ENCODE measurements at places on chromosomes 7 and 10.

GRCh38 chr7:21640105-21640504 lies 97.3 kb downstream of the DNAH11 start:
- no peak for DNase-seq

DNA sequence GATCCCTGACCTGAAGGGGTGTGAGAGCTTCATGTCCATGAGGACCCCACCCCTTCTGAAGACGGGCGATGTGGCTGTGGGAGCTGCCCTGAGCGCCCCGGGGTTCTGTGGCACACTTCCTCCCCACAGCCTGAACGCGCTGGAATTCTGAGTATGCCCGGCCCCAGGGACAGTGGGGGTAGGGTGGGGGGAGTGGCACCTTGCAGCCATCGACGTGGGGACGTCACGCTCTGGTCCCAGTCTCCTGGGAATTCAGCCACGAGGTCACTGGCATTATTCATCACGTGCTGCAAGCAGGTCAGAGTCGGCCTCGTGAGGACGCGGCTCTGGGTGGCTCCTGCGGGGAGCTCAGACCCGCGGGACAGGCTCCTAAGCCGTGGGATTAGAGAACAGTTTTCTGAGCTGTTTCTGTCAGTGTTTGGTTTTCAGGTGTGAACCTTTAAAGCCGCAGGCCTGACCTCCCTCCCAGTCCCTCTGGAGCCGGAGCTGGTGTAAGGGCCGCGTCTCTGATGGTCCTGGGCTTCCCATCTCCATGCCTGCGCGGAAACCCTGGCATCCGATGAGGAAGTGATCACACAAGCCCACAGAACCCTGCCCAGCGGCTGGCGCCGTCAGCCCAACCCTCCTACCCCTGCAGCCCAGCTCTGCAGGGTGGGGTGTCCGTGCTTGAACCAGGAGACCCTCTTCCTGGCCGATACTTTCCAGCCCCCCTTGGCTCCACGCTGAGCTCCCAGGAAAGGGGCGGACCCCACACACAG lies 16.1 kb downstream of the GPR146 start:
- no peak for DNase-seq

DNA sequence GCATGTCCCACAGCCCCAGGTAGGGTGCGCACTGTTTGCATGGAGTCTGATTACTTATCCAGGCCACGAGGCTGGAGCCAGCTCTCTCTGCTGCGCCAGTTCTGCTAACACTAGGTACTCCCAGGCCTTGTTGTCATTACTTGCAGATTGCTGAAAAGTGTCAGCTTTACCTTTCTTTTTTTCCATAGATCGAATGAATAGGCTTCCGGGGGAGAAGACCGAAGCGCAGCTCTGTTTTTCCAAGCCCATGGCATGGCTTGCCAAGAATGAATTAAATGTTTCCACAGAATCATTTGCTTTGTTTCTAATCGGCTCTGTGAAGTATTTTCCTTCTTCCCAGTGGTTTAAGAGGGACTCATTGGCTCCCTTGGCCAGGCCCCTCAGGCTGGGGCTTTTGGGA lies 285.8 kb downstream of the BMPER start:
- no peak for DNase-seq

- no peak for DNase-seq
Measured at GRCh38 chr10:120483006-120483405, 26.0 kb downstream of the PLPP4 start.

DNA sequence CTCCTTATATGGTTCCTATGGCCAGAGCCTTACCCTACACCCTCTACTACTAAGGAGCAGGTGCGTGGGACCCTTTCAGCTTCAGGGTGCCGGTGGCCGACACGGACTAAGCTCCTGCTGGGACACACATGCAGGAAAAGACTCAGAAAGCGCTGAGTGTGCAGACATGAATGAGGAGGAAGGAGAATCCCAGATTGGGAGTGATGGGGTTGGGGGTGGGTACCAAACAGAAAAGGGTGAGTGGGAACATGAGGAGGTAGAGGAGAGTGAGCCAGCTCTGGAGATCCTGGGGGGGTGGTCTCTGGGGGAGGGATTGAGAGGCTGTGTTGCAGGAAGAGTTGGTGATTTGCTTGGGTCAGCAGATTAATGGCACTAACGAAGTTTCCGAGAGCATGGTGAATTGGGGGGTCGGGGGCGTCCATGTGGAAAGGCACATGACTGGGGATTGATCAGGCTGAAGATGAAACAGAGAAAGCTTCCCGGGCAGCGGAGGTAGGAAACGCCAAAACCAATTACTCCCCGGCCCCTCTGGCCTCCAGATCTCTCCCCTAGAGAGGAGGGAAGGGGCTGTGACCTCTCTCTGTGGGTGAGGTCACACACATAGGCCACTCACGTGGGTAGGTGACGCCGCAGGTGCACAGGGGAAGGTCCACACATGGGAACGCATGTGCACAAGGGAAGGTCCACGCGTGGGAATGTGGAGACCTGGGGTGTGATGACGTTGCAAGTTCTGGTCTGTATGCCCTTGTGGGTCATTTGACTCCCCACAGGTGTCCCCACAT lies 37.9 kb upstream of the SLF2 start:
- no peak for DNase-seq

GRCh38 chr10:29343607-29344038 lies 54.8 kb downstream of the LYZL1 start:
- no peak for DNase-seq

- no peak for DNase-seq
Measured at GRCh38 chr7:106480161-106480579, 180.8 kb downstream of the CCDC71L start.

Data from tibial nerve (tissue), 4 donors.